Brain (organoid and tissue), 16 donors: ENCODE measurements at places on chromosomes 1 and 21. TPM values are rescaled to one million over a fixed set of nuclear protein-coding genes. Genes with fewer than 3 reads are reported as not detected.
A peak's percentile ranks its signal among the peaks of the same experiment; 100 is the strongest.

Gene APOBEC4
- not detected for polyA plus RNA-seq

Gene C2CD4D
- polyA plus RNA-seq = 0.78 TPM

Gene SEMA4A
- 6.6 TPM for polyA plus RNA-seq

Gene PRKAA2
- polyA plus RNA-seq = 0.48 TPM

Gene AKNAD1
- not detected for polyA plus RNA-seq

Gene SLC44A5
- 0.22 TPM for polyA plus RNA-seq

Gene GUCA2A
- not detected for polyA plus RNA-seq

Gene OR2T11
- polyA plus RNA-seq = not detected

Gene TAS1R1
- not detected for polyA plus RNA-seq

Gene DHDDS
- polyA plus RNA-seq = 37.8 TPM

Gene SLC45A1
- 12.6 TPM for polyA plus RNA-seq

Gene CD1E
- not detected for polyA plus RNA-seq

Gene MSH4
- not detected for polyA plus RNA-seq

Gene OR2T33
- not detected for polyA plus RNA-seq

Gene THEMIS2
- 9.0 TPM for polyA plus RNA-seq

DNA sequence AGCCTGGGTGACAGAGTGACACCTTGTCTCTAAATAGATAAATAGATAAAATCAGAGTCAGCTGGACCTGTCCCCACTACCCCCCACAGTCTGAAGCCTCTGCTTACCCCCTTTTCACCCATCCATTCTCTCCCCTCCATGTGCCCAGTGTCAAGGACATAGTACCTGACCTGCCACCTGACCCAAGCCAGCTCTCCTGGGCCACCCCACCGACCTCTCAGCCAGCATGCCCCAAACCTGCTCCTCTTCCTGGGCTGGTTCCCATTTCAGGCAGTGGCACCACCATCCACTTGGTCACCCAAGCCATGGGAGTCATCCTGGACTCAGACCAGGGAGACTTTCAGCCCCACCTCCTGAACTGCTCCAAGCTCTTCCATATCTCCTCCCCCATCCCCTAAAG is 28.2 kb downstream of the CITED4 start:
- DNase-seq = no peak

DNA sequence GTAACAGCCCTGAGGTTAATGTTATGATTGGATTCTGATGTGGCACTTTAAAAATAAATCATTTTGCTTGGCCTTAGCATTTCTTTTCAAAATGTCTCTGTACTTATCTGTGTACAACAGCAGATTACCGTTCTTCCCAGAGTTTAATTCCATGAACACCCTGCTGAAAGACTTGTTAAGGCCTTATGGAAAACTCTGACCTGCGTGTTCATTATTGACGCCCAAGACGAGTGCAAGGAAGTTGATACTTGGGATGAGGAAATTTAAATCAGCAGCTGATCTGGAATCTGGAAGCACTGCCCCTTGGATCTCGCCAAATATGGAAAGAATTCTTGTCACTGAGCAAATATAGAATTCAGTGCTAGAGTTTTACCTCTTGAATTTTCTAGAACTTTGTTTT is 6.7 kb downstream of the ERG start:
- DNase-seq = no peak

DNA sequence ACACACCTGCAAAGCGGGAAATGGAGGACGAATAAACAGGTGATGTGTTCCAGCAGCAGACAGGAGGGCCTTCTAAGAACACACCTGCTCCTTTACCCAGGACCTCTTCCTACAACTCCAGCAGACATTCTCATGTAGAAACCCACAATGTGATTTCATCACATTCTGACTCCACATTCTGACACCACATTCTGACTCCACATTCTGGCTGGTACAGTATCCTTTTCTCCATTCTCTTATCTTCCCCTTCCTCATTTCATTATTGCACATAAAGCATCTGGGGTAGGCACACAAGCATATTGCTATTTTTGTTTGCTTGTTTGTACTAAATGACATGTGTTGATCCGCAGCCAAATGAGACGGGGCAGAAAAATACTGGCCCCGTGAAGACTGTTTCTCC is 3.6 kb upstream of the ZNF124 start:
- no peak for DNase-seq

DNA sequence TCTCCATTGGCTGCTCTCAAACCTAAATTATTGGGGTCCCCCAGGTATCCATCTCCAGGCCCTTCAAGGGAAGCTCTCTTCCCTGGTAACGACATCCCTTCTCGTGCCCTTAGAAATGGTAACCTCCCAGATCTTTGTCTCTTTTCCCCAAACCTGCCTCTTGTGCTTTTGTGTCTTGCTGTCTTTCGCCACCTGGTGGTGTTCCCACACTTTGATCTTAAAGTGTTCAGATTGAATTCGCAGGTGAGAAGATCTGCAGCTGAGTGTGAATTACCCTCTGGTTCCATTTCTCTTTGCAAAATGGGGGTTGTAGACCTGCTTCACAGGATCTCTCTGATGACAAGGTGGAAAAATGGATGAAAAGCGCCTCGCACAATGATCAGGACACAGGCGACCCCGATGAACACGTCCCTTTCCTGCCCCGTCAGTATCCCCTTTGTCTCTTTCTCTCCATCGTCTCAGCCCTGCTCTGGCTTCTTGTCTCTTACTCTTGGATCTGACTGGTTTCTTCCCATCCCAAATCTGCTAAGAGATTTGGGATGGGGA is 53.1 kb downstream of the DOP1B start:
- DNase-seq = peak; percentile 57

- no peak for DNase-seq
These were observed 14.6 kb downstream of the NGF start for GRCh38 chr1:115323366-115324004.

DNA sequence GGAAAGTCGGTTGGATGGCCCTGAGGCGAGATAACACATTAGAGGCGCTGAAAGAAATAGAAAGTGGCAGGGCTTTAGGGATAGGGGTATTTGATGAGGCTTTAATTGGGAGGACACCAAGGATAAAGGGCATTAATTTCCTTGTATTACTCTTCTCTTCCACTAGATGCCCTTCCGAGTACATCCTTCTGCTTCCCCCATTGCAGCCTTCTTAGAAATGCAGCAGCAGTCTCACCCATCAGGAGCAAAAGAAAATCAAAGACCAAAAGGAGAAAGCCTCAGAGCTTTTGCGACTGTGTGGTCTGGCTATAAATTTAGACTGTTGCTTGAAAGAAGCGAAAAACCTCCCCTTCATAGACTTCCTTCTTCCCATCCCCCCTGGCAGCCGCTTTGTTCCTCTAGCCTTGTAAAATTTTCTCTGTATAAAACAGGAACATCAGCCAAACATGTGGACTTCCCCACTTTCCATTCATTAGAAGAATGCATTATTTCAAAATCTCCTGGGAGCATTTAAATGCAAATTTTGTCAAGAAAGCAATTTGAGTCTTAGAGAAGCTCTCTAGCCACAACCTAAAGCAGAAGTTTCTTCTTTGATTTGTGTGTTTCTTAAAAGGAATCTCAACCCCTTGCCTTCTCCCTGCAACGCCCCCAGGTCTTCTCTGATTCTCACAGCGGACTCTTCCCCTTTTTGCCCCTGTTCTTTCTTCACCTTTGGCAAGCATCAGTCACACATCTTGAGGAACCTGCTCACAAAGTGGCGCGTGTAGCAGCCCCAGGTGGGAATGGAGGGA is 76.6 kb downstream of the NDUFS5 start:
- DNase-seq = peak; percentile 85

DNA sequence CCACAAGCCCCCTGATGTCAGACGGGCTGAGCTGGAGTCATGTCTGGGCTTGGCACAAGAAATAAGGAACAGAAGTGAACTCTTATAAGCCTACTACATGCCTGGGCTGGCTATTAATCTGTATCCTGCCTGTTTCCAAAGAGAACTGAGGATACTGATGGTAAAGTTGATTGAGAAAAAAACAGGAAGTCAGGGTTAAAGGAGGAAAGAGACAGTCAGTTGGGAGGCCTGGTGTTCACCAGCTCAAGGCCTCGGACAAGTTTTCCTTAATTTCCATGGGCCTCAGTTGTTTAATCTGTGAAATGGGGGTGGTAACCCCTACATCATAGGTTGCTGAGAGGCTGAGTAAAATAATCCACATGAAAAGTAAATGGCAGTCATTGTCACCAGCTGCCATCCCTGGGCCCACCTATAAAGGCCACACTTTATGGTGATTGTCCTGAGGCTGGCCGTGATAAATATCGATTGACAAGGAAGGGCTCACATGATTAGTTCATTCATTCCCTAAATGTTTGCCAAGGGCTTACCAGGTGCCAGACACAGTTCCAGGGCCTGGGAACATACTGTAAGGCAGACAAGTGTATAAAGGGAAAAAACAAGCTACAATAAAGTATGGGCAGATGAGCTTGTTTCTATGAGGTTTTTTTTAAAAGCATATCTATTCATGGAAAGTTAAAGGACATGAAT is 2.8 kb downstream of the ALDH4A1 start:
- no peak for DNase-seq

GRCh38 chr1:23657659-23658275 is 33.8 kb upstream of the RPL11 start:
- DNase-seq = peak; percentile 55

GRCh38 chr1:160410406-160411005 is 10.1 kb downstream of the VANGL2 start:
- DNase-seq = peak; percentile 93

GRCh38 chr21:46156378-46156645 is 933 bp upstream of the FTCD start:
- no peak for DNase-seq

- DNase-seq = peak; percentile 49
These were observed 17.7 kb downstream of the KCNC4 start for GRCh38 chr1:110227774-110228173.

DNA sequence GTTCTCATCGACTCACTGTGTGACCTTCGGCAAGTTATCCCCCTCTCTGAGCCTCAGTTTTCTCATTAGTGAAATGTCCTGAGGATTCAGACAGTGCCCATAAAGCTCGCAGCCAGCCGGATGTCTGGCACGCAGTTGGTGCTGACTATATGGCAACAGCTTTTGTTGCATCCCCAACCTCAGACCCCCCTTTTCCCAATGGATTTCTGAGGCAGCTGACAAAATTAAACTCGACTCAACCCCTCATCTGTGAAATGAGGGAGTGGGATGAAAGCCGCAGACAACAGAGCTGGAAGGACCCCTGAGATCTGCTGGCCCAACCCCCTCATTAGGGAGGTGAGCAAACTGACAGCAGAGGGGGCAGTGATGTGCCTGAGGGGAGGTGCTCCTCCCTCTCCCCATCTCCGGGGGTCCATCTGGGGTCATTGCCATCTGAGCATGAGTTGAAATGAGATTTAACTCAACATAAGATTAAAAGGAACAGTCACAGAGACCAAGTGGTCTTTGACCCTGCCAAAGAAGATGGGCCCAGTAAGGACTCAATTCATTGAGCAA is 40.4 kb downstream of the NKAIN1 start:
- DNase-seq = peak; percentile 76

- peak; percentile 47 for DNase-seq
These were observed at the start of gene TRIM58 for GRCh38 chr1:247857069-247857984. TRIM58 (plus strand) TSS chr1:247857187; CDS start chr1:247857247, 60 bp downstream.

GRCh38 chr1:50084389-50084788 is 24.3 kb upstream of the ELAVL4 start:
- DNase-seq = no peak

DNA sequence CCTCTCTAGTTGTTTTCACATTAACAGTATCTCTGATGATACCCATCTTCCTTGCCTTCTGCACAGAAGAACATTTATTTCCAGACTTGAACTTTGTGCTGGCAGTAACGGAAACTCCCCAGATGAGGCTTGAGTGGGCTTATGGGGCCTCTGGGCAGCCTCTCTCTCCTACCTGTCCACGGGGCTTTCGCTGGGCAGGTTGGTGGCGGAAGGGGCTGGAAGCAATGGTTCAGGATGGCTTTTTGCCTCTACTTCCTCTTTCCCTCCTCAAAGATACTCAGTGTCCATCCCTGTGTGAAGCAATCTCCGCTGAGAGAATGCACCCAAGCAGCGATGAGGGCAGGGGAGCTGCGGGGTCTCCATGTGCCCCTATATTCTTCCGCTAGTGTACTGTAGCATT is 348.2 kb downstream of the HLX start:
- DNase-seq = no peak

- peak; percentile 91 for DNase-seq
These were observed 88.6 kb downstream of the NUF2 start for GRCh38 chr1:163410073-163410999.

- no peak for DNase-seq
These were observed 4.8 kb upstream of the IL24 start for GRCh38 chr1:206892351-206892984.

DNA sequence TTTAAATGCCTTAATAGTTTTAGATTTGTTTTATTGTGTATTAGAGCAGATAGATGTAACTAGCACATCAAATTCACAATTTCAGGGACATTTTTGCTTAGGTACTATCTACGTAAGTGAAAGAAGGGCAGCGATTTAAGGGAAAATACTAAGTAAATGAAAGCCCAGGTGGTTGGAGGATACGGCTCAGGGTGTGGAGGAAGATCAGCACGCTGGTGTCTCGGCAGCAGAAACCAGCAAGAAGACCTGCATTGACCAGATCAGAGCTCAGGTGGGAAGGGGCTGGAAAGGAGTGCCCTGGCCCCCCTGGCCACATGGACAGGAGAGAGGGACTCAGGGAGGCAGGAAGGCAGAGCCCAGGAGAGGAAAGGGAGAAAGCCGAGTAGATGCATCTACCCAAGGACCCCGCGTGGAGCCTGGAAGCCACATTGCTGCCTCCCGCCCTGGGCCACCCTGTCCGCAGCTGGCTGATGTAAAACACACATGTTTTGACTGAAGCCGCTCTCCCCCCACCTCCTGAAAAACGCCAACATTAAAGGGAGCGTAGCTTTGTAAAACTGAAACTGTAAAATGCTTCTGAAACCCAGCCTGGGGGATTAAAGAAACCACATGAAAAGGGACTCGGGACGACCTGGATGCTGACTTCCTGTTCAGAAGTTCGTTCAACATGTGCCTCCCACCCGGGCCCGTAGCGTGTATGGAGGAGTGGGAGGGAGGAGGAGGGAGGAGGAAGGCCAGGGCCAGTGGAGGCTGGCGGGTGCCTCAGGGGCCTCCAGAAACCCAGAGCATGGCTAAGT is 72.6 kb upstream of the TARDBP start:
- peak; percentile 48 for DNase-seq

DNA sequence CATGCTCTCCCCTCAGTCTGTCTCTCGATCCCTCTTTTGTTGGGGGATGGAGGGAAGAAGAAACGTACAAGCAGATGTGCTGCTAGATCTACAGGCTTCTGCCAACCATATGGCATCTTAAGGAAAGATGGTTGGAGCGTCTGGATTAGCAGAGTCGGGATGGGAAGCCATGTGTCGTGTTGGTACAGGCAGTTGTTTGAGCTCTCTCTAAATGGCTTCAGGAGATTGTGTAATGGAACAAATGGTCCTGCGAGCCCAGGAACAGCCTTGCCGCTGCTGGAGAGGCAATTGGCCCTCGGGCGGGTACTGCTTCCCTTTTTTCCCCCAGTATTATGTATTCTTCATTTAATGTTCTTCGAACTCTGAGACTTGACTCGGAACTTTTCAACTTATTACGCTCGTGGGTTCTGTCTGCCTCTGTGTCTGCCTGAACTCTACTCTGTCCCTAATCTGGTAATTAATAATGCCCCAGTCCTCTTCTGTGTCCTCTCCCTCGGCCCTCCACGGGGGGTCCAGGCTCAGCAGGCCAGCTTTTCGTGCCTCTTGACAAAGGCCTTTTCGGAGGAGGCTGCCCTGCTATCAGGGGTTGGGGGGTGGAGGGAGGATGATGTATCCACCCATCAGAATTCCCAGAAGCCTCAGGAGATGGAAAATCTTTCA is 215.3 kb downstream of the SDCCAG8 start:
- peak; percentile 96 for DNase-seq

- DNase-seq = peak; percentile 62
These were observed 37.4 kb downstream of the XCL1 start for GRCh38 chr1:168613691-168614231.

- no peak for DNase-seq
These were observed 15.3 kb downstream of the IFI16 start for GRCh38 chr1:159025043-159025442.
